ENCODE measurements at places on chromosomes 7 and 10. TPM values are rescaled to one million over a fixed set of nuclear protein-coding genes. Genes with fewer than 3 reads are reported as not detected.

TDRD1 gene
- 0.37 TPM for total RNA-seq

PBLD gene
- 4.8 TPM for total RNA-seq

TAS2R16 gene
- total RNA-seq = not detected

NUTM2B gene
- 1.3 TPM for total RNA-seq

DNTT gene
- not detected for total RNA-seq

GRID2IP gene
- total RNA-seq = 0.77 TPM

TAS2R4 gene
- 1.4 TPM for total RNA-seq

CCL26 gene
- total RNA-seq = not detected

TAS2R3 gene
- 2.2 TPM for total RNA-seq

GSTK1 gene
- total RNA-seq = 110 TPM

TRIM73 gene
- total RNA-seq = 4.9 TPM

All from lung (tissue), 17 donors.